ENCODE measurements at places on chromosomes 7 and 10. TPM values are rescaled to one million over a fixed set of nuclear protein-coding genes. Genes with fewer than 3 reads are reported as not detected.

GRCh38 chr7:803243-803635 lies 29.0 kb upstream of the SUN1 start:
- DNase-seq: no peak

- no peak for DNase-seq
These were observed 28.6 kb downstream of the MRPL32 start for GRCh38 chr7:42960762-42961161.

DNA sequence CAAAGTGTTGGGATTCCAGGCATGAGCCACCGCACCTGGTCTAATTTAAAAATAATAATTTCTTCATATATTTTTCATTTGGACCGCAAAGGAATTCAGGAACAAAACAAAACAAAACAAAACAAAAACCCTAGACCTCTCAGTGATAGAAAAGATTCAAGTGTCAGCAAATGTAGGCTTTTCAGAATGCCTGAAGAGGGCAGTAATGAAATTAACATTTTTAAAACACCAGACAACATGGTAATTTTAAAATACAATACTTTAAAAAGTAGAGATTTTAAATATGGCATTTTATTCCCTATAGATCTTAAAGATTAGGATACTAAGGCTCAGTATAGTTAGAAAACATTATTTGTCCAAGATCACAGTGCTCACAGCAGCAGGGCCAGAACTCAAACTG lies 36.6 kb downstream of the DNMBP start:
- no peak for DNase-seq

DNA sequence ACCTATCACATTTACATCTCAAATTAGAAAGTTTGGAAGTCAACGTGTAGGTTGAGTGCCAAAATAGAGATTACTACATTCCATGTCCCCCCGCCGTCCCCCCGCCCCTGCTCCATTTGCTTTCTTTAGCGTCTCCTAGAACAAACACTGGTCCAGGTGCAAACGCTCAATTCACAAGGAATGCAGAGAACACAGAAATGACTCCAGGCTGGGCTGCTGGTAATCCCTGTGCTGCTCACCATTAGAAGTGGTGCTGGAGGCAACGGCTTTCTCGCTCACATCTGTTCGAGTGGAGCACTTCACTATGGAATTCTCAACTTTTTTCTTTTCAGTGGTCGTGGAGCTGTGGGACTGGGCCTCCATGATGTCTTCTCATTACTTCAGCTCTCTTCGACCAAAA lies 14.1 kb downstream of the GLI3 start:
- no peak for DNase-seq

DNA sequence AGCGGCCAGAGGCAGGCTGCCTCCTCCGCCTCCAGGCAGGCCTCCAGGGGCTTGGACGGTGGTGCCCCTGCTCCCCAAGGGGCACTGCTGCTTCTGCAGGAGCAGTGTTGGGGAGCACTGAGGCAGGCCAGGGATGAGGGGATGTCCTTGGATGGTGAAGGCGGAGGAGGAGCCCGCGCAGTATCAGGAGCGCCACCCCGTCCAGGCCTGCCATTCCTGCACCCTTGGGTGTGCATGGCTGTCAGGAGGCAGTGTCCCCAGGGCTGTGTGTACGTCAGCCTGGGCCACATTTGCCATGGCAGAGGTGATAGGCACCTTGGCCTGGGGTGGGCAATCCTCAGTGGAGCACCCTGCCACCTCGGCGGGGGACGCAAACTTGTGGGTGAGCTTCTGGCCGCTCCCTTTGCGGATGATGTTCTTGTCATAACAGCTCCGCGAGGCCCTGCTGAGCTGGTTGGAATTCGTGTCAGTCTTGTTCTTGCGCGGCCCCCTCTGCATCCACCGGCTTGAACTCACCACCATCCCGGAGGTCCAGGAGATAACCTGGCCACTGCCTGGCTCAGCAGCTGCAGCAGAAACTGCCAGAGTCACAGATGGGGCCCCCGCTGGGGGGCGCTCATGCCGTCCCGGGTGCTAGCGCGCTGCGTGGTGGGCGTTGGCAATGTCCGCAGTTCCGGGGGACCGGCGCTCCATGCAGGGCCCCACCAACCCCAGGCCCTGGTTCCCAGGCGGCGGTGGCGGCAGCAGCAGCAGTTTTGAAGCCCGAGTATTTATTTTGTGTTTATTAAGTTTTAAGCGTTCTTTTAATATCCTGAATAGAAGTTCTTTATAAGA lies 182.3 kb upstream of the ADCY1 start:
- no peak for DNase-seq

DNA sequence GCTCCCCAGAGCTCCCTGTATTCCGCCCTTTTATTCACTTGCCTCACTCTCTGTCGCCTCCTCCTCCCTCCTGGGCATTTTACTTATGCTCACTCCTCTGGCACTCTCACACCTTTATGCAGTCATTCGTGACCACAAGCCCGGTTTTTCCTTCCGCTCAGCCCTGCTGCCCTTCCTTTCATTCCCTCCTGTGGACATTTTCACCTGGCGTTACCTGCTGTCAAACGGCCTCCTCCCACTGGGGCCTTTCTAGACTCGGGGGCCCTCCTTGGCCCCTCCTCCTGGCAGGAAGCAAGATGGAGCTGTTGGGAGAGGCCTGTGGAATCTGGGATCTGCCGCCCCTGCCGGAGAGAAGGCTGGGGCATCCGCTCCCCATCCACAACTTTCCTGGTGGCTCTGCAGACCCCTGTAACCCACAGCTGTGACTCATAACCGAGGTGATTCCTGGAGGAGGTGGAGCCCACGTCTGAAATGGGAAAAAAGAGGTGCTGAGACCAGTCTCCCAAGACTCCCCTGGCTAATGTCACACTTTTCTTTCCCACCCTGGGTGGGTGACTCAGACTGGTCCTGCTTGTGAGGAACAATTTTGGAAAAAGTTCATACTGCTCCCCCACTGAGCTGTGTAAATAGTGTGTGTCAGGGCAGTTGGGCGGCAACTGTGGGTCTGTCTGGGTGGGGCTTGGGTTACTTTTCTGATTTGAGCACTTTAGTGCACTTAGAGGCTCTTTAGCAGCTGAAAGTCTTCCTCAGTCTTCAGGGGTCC lies 1.2 kb downstream of the VCL start:
- no peak for DNase-seq

DNA sequence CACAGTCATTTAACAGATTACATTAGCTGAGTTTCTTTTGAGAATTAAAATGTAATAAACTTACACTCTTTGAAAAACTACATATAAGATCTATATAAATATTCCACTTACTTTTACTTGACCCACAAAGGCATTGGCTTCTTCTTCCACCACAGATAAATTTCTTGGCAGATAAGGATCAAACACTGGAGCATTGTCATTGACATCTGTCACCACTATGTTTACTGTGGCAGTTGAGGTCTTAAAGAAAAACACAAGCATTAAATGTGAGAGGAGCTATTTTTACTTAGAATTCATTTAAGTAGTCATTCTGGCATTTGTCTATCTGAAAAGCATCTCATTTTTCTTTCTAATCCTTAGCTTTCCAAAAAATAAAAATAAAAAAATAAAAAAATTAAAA lies 734.4 kb downstream of the PCDH15 start:
- DNase-seq: no peak

DNA sequence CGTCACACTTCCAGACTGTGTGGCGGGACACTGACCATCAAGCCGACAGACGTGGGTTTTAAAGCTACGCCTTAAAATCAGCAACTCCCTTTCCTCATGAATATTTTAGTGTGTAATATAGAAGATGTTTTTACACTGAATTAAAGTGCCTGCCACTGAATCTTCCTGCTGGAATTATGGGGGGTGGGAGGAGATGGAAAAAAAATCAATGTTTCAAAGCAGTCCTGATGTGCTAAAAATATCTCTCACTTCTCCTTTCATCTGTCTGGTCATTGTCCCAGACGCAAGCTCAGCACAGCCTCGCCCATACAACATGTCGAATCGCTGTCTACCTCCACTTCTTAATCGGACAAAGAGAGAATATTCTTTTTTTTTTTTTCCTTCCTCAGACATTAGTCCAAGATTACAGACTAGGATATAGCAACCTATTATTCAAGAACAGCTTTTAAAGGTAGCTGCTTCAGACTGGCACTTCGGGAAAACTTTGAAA lies 165.1 kb upstream of the KLF14 start:
- no peak for DNase-seq

DNA sequence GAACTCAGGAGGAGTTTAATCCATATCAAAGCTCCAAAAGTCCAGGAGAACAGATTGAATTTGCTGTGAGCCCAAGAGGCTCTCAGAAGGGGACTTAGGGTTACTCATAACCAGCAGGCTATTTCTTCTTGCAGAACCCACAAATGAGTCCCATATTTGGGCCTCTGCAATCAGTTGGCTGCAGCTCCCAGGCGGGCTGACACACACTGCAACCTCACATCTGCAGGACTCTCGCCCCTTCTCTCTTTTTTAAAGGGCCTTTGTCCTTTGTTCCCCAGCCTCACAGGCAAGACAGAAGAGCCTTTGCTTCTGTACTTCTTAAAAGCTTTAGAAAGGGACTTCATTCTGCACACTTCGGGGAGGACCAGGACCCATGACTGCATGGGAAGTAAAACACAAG lies 26.7 kb downstream of the CREB3L2 start:
- DNase-seq: no peak

DNA sequence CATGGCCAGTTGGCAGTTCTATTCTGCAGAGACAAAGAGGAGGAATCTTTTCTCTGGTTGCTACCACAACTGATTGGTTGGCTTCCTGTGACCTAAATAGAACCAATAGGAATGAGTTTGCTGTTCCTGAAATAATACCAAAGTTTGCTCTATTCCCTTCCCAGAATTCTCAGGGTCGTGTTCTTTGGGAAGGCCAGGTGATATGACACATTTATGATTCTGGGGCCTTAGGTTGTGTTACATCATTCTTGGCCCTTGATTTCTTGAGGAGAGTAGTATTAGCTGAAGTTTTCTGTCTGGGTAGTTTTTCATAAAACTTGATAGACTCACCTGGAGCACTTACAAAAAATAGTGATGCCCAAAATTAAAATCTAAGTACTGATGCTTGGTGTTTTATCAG lies 171.9 kb downstream of the LRRC4 start:
- DNase-seq: no peak

- no peak for DNase-seq
These were observed 25.2 kb downstream of the GET4 start for GRCh38 chr7:901388-902154.

GRCh38 chr10:132396494-132397035 lies 435 bp upstream of the PWWP2B start:
- DNase-seq: no peak

GRCh38 chr7:103879928-103880600 lies 109.4 kb downstream of the RELN start:
- DNase-seq: no peak

DNA sequence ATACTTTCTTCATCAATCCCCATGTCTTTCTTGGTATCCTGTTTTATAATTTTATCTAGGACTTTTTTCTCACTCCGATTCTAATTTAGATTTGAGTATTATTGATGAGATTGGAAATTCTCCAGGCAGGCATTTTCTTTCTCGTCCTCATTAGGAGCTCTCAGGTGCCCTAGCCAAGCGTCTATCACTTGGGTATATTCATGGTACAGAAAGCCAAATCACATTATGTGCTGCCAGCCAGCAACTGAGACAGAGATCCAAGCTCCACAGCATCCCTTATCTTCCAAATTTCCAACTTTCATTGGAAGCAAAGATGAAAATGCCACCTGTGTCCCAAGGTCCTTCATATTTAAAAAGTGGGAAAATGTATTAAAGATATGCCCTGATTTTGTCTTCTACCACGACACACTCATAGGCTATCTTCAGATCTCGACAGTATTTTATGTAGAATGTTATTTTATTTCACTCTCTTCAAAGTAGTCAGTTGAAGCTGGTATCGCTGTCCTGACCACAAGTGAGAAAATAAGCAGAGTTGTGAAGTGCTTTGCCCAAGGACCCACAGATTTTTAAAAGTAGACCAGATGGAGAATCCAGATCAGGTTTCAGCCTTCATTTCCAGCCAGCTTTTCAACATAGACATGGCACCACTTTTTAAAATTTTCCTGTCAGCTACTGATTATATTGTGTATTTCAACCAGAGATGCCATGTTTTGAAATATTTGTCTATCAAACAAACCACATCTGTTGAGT lies 773.4 kb downstream of the CNTNAP2 start:
- no peak for DNase-seq

DNA sequence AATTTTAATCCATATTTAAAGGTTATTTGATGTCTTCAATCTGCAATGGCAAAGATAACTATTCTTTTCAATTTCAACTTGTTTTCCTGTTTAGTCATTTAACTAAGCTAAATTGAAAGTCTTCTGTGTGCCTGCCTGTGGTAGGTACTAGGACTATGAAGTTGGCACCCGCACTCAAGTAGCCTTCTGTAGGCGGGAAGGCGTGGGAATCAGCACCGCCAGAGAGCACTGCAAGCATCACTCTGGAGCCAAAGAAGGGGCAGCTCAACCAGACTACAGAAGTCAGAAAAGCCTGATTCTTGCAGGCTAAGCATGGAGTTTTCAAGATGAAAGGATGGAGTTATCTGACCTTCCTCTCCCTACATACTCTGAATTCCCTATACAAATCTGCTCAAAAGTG lies 269.0 kb upstream of the PHF14 start:
- DNase-seq: no peak

DNA sequence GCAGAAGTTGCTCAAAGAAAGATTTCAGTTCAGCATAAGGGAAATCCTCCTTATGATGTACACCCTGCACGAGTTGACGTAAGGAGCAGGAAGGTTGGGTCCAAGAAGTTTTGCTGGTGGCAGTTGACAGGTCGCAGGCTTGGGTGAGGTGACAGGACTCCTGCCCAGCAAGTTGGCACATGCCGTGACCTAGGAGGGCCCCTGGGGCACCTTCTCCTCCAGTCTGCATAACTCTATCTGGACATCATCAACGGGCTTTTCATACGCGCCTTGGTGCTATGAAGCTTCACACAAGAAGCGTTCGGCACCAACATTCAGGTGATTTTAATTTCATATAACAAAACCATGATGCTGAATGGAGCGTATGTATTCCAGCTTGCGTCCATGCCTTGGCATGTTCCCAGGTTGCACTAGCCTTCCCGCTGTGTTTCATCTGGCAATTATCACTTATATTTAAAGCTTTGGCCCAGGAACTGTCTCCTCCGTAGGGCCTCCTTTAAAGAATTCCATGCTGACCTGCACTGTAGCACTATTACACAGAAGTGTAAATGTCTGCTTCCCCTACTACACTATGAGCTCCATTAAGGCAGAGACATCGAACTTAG lies 651.6 kb upstream of the FOXK1 start:
- no peak for DNase-seq

- DNase-seq: no peak
These were observed 330.7 kb downstream of the CDC14C start for GRCh38 chr7:49255054-49255453.

GRCh38 chr10:104337521-104337984 lies 712 bp downstream of the ITPRIP start:
- DNase-seq: no peak

GRCh38 chr10:865257-865656 lies 66.2 kb downstream of the LARP4B start:
- DNase-seq: no peak

- no peak for DNase-seq
These were observed 24.0 kb downstream of the BZW2 start for GRCh38 chr7:16670021-16670420.

- DNase-seq: no peak
These were observed 8.3 kb upstream of the PIP4K2A start for GRCh38 chr10:22722626-22723169.

ZNF746 gene
- total RNA-seq: 15.3 TPM

MBL2 gene
- total RNA-seq: not detected

SLC18A3 gene
- total RNA-seq: not detected

GDF2 gene
- total RNA-seq: not detected

LEP gene
- total RNA-seq: not detected

Data from activated naive CD4-positive, alpha-beta T cell treated with anti-CD3 and anti-CD28 coated beads, Interleukin-2, amount 50 U/mL, for 72 hours (primary cell).